Left ventricle myocardium superior (tissue), 1 donor: ENCODE measurements at places on chromosomes 6 and 20.

DNA sequence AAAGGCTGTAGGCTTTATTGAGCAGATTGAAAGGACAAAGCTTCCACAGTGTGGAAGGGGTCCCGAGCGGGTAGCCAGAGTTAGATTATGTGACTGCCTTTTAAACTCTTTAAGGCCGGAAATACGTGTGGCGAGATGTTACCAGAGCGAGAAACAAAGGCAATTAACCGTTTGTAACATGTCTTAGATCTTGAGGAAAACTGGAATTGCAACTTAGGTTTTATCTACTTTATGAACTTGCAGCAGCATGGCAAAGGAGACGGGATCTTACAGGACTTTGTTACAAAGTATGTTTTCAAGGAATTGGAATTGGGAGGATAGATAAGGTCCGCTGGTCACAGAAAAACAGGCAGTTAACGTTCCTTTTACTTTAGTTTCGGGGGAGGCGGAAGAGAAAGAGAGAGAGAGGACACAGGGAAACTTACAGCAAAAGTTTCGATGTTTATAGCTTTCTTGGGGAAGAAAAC is 594.7 kb upstream of the ADGRB3 start:
- DNase-seq = no peak

GRCh38 chr6:28772480-28773381 is 151.1 kb downstream of the TRIM27 start:
- DNase-seq = no peak

GRCh38 chr6:119110601-119111548 is 32.4 kb upstream of the FAM184A start:
- no peak for DNase-seq

- no peak for DNase-seq
Measured at GRCh38 chr20:42100137-42100704, 482.0 kb upstream of the CHD6 start.

DNA sequence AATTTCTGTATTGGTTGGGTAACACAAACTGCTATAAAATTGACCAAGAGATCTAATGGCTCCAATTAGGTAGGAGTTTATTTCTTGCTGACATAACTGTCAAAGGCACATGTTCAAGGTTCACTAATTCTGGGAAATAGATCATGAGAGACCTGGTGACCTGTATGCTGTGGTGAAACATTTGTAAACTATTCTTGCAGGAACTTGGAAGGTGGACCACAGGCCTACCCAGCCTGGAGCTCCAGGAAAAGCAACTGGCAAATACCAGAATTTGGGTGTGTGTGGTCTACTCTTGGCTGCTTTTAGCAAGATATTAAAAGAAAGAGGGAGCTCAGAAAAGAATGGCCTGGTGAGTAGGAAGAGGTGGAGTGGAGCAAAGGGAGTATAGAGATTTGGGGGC is 184.6 kb downstream of the QKI start:
- no peak for DNase-seq

- peak; percentile 76 for DNase-seq
Measured at GRCh38 chr20:62156592-62157386, 13.2 kb downstream of the SS18L1 start.

DNA sequence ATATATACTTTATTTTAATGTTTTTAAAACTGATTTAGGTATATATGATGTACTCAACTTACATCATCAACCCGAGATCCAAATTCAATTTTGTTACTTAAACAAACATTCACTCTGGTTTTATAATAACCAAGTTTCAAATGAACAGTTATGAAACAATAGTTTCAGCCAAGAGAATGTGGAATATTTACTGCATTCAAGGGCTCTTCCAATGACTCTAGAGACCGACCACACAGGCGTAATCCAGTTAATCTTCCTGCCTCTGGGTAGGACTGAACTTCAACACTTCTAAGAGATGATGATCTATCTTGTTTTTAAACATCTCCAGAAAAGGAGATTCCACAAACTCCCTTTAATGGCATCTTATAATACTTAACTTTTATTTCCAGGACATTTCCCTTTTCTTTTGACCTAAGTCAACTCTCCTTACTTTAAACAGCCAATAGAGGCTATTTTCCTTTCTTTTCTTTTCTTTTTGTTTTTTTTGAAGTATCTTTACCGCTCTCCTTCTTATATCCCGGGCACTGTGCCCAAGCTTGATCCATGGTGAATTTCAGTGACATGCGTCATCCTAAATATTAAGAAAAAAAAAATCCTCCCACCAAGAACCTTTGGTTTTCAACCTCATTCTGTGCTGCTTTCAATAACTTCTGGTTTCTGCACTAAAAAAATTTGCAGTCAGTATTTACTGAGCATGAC is 110.1 kb downstream of the KIF13A start:
- no peak for DNase-seq

GRCh38 chr20:47551841-47552240 is 50.2 kb downstream of the NCOA3 start:
- no peak for DNase-seq

DNA sequence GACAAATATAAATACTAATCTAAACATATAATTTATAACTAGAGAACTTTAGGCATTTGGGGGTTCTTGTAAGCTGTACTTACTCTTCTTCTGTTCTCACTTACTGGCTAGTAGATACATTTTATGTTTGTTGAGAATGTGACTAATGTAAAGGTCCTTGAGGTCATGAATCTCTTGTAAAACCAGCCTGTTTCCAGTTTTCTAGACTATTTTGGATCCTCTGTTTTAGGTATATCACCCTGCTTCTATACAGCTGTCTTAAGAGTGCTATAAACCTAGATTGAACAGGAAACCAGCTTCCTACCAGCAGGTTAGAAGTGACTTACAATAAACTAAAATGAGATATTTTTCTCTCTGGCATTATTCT is 134.2 kb downstream of the PLCB4 start:
- no peak for DNase-seq

- no peak for DNase-seq
Measured at GRCh38 chr6:65637289-65638046, 69.6 kb downstream of the EYS start.

DNA sequence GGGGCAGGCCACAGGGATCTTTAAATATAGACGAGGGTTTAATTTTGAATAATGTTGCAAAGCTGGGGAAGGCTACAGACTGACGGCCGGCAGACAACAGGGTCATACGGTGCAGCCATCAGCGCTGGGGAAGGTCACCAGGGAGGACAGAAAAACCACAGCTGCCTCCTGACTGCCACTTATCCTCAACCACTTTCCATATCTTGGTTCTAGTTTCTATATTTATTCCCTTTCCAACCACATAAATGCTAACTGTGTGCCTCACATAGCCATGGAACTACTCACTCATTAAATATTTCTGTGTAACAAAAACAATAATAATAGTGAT is 85.7 kb upstream of the AGPAT4 start:
- DNase-seq = no peak

DNA sequence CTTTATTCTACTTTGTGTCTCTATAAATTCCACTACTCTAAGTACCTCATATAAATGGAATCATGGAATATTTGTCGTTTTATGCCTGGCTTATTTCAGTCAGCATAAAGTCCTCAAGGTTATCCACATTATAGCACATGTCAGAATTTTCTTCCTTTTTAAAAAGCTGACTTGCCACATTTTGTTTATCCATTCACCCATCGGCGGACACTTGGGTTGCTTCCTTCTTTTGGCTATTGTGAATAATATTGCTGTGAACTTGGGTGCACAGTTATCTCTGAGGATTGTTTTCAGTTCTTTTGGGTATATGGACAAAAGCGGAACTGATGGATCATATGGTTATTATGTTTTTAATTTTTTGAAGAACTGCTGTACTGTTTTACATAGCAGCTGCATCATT is 39.1 kb upstream of the ME1 start:
- DNase-seq = no peak

DNA sequence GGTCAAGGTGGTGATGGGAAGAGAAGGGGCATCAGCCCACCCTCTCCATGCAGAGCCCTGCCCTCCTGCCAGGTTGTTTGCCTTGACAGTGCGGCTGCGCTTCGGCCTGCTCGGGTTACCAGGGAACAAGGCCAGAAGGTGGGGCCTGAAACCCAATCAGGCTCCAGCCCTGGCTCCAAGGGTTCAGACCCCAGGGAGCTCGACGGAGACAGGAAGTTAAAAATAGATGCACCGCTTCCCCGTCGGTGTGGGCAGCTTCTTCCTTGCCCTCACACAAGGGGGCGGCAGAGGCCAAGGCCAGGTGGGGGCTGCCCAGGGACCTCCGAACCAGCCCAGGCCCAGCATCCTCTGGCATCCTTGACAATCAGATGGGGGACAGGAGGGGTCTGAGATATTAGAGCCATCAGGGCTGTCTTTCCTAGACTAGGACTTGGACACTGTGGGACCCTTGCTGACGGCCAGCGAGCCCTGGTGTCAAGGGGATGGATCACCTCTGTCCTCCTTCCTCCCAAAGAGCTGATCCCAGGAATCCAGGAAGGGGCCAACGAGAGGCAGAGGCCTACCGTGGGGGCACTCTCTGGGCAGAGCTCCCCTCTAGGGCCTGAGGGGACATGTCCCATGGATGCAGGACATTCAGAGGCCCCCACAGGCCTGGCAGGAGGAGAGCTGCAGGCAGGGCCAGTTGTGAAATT is 65.2 kb downstream of the RIPOR3 start:
- DNase-seq = peak; percentile 79

- DNase-seq = no peak
Measured at GRCh38 chr6:134956676-134957075, 6.8 kb upstream of the ALDH8A1 start.

- no peak for DNase-seq
Measured at GRCh38 chr6:83231146-83231545, 38.0 kb downstream of the RWDD2A start.

DNA sequence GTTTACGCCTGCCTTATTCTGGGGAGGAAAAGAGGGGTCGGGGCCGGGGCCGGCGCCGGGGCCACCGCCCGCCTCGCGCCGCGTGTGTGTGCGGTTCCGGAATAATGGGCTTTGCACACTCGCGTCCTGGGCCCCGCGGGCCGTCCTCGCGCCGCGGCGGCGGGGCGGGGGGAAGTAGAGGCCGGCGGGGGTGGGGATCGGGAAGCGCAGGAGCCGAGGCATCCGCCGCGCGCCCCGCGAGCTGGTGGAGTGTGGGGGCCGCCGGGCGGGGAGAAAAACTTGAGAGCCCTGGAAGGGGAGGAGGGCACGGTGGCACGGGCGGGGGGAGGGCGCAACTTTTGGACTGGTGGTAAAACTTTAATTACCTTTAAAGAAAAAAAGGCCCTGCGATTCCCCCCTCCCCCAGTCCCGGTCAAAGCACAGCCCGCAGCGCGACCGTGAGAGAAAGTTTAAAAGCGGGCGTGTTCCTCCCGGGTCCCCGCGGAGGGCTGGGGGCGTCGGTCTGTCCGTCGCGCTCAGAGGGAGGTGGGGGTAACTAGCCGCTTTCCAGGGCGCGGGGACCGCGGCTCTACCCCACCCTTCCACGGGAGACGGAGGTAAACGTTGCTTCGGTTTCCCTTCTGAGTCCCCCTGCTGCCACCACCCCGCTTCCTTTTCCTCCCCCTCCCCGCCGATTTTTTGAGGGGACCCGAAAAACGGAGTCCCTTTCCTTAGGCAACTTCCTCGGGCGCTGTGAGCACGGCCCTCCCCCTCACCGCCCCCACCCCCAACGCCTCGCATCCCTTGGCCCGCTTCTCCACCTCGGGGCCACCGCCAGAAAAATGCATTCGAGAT is 1.9 kb downstream of the L3MBTL3 start:
- peak; percentile 56 for DNase-seq

GRCh38 chr6:24775520-24776058 is 852 bp downstream of the GMNN start:
- DNase-seq = no peak

GRCh38 chr6:159886270-159886669 is 4.5 kb upstream of the MAS1 start:
- DNase-seq = no peak

DNA sequence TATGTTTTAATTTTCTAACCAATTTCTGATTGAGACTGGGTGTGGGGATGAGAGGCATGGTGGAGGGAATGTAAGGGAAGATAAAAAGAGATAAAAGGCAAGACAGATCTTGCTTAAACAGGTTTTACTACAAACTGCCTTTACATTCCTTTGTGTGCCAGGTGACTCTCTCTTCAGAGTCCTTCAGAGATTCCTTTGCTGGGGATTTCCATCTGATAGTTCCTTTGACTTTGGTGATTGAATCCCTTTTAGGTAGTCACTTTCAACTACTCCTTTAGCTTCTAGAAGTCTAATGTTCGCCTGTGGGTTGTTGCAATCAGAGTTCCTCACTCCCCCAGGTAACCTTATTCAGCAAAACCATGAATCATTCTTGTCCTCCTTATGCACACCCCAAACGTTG is 283.3 kb upstream of the MANEA start:
- DNase-seq = no peak

- DNase-seq = peak; percentile 81
Measured at GRCh38 chr20:46349035-46349741, 40.9 kb upstream of the CDH22 start.

DNA sequence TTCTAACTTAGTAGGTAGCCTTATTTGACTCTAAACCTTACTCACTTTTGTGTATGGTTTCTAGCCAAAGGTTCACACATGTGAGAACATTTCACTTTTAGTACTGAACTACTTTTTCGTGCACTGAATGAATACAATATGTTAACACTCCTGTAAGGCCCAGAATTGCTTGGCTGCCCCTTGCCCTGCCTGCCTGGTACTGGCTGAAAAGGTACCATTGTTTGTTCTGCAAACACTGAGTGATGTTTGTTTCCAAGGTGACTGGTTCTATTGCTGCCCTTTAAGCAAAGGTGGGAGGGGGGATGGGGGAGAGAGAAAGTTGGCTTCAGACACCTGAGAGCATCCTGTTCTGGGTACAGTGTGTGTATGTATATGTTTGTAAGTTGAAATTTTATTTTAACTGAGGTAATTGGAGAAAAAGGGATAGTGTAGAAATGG is 31.2 kb downstream of the RREB1 start:
- DNase-seq = peak; percentile 44

DNA sequence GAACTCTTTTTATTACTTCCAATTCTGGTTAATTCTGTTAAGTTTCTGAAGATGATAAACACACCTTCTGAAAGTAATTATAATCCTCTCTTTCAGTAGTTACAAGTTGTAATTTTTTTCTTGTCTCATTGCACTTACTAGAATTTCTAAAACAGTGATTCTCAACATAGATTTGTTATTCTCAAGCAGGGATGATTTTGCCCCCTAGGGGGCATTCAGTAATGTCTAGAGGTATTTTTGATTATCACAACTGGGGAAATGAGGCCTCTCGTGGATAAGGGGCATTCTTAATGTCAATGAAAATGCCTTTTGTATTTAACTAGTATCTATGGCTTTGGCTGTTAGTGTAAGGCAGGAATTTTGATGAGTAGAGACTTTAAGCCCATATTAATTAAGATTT is 39.4 kb upstream of the MAFB start:
- no peak for DNase-seq

- peak; percentile 40 for DNase-seq
Measured at GRCh38 chr20:47796971-47797370, 11.7 kb upstream of the SULF2 start.
